ENCODE measurements at places on chromosomes 7 and 10. TPM values are rescaled to one million over a fixed set of nuclear protein-coding genes. Genes with fewer than 3 reads are reported as not detected.

RAMP3 gene
- polyA plus RNA-seq = 10.0 TPM

DNA sequence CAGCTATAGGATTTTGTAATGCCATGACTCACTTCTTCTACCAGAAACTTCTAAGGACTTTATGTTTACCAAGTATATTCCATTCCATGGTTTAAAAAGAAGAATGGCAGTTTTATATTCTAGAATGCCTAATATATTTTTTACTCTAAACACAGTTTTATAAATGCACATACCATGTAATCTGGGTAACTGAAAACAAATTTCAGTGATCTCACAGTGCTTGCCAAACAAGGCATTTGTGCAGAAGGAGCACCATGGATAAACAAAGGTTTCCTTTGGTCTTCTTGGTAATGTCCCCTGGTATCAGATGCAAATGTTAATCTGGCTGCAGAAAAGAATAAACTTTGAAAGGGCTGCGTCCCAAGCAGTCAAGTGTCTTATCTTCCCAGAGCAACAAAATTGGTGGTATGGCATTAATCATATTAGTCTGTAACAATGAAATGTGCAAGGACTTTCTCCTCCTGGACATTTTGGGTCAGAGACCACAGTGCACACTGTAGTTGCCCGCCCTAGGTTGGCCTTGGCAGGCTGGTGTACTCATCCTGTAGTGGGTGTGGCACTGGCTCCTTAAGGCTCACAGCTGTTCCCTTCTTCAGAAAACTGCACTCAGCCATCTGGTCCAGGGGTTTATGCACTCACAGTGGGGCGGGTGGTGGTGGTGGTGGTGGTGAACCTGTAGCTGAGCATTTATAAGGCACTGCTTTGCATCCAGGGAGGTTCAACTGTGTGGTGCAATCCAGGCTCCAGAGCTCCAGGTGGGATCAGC, 56.7 kb downstream of the LAMB4 start:
- DNase-seq = no peak

GRCh38 chr7:143953421-143953820, 1.2 kb upstream of the OR2F1 start:
- no peak for DNase-seq

GRCh38 chr10:116385994-116386809, 41.4 kb upstream of the PNLIPRP3 start:
- peak; percentile 34 for DNase-seq

- DNase-seq = no peak
Measured at GRCh38 chr7:157271315-157271990, 65.4 kb upstream of the DNAJB6 start.

GRCh38 chr10:2948127-2948854, 119.1 kb upstream of the PFKP start:
- no peak for DNase-seq

- DNase-seq = no peak
Measured at GRCh38 chr7:123845823-123846216, 851 bp downstream of the HYAL4 start.

GRCh38 chr10:97514344-97514743, 15.6 kb downstream of the UBTD1 start:
- no peak for DNase-seq

All from left renal cortex interstitium (tissue), 4 donors.